Muscle of leg (tissue), 16 donors: ENCODE measurements at places on chromosomes 16 and 17. TPM values are rescaled to one million over a fixed set of nuclear protein-coding genes. Genes with fewer than 3 reads are reported as not detected.

LDHD gene
- total RNA-seq: 2.3 TPM

MT1F gene
- total RNA-seq: not detected

CHST6 gene
- 5.4 TPM for total RNA-seq

PDIA2 gene
- total RNA-seq: 0.84 TPM

SMIM36 gene
- total RNA-seq: not detected

ARSG gene
- 3.0 TPM for total RNA-seq

SRL gene
- total RNA-seq: 365 TPM

CYGB gene
- total RNA-seq: 12.8 TPM

AXIN2 gene
- 17.7 TPM for total RNA-seq

TBC1D28 gene
- total RNA-seq: not detected

LGALS3BP gene
- 31.9 TPM for total RNA-seq

CHST5 gene
- 0.22 TPM for total RNA-seq

SPATA22 gene
- total RNA-seq: 0.40 TPM

PSME3IP1 gene
- 40.9 TPM for total RNA-seq

WNT3 gene
- total RNA-seq: 1.9 TPM

DNAAF8 gene
- 0.66 TPM for total RNA-seq

LAT gene
- 1.4 TPM for total RNA-seq

CHD9NB gene
- 1.7 TPM for total RNA-seq
